ENCODE measurements at places on chromosomes 6 and 20. TPM values are rescaled to one million over a fixed set of nuclear protein-coding genes. Genes with fewer than 3 reads are reported as not detected.

- no peak for DNase-seq
Measured at GRCh38 chr6:26187981-26188635, 100.9 kb downstream of the HFE start.

- DNase-seq, result no peak
Measured at GRCh38 chr6:142732790-142733189, 212.2 kb downstream of the HIVEP2 start.

DNA sequence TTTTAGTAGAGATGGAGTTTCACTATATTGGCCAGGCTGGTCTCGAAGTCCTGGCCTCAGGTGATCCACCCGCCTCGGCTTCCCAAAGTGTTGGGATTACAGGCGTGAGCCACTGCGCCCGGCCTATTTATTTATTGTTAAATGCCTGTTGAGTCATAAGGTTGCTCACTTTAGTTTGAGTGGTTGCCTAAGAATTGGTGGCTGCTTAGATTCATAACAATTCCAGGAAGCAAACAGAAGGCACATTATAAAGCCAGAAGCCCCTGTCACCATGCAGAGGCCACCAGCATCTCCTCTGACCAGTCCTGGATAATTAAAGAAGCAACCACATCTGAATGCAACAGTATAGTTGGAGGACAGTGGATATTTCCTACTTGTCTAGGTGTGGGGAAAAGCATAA, 24.0 kb upstream of the ARMH2 start:
- DNase-seq, result no peak

GRCh38 chr20:49799698-49800097, 12.9 kb upstream of the SLC9A8 start:
- no peak for DNase-seq

The AVP gene
- total RNA-seq, result not detected

The ACTL10 gene
- total RNA-seq, result 26.6 TPM

The SOD2 gene
- 56.5 TPM for total RNA-seq
